ENCODE measurements at places on chromosomes 6 and 20.
A peak's percentile ranks its signal among the peaks of the same experiment; 100 is the strongest.

DNA sequence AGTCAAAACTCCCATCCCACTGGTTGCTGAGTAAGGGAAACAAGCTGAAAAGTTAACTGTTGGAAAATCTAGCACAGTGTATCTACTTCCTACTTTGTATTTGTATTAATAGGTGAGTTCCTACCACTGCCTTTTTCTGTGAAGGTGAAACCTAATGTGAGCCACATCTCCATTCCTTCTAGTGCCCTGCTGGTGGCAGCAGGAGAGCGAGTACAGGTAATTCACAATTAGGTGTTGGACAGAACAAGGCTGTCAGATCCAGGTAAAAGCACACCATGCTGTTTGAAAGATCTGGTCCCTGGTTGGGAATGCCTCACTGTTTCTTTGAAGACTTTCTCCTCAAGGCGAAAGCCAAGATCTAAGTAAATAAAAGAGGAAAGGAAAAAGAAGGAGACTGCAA lies 528.4 kb downstream of the PKHD1 start:
- no peak for DNase-seq

GRCh38 chr20:51359947-51360346 lies 182.6 kb downstream of the NFATC2 start:
- no peak for DNase-seq

- DNase-seq: no peak
Observed at GRCh38 chr6:32149932-32150870, 1.5 kb downstream of the PRRT1 start.

- no peak for DNase-seq
Observed at GRCh38 chr6:156659822-156660198, 117.4 kb upstream of the ARID1B start.

- DNase-seq: peak; percentile 71
Observed at GRCh38 chr6:155143029-155143577, 120.7 kb upstream of the CLDN20 start.

DNA sequence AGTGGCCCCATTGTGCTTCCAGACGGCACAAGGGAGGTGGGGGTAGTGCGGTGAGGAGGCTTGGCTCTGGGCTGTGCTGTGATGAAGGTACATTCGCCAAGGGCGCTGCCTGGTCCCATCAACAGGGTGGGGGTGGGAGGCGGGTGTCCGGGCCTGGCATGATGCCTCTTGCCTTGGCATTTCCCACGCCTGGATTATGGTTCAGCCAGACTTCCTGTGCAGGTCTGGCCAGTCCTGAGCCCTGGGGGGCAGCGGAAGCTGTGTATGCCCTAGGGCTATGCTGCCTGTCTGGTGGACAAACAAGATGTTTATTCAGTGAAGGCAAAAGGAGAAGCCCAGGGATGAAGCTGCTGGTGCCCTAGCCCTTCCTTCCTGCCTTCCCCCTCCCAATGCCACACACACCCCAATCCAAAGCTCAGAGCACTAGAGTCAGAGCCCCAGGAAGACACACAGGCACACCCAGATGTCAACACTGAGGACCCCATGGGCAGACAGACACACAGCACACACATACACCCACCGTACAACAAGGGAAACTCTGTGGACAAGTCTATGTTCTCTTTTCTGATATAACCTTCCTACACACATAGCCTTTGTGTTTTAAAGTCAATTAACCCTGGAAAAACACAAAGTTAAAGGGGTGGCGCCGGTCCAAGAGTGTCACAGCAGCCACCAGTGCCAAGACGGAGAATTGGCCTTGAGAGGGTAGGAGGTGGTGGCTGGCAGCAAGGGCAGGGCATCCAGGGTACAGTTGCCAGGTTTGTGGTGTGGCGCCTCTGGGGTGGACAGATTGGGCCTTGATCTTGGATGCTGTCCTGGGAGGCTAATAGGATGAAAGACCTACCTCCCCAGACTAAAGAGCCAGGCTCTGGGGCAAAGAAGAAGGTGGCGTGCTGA lies 54.7 kb upstream of the SAYSD1 start:
- DNase-seq: no peak
